Glutamatergic neuron (in vitro differentiated cells): ENCODE measurements at places on chromosomes 11 and 22.

GRCh38 chr11:59770319-59770718 lies 15.1 kb downstream of the STX3 start:
- no peaks in the 10 kb centered on the region for H3K36me3 ChIP-seq
- no peak for DNase-seq
- no peak overlapping the region for H3K4me3 ChIP-seq
- peaks cover 17% of the 10 kb centered on the region for H3K4me1 ChIP-seq
- no peak overlapping the region for H3K27ac ChIP-seq

DNA sequence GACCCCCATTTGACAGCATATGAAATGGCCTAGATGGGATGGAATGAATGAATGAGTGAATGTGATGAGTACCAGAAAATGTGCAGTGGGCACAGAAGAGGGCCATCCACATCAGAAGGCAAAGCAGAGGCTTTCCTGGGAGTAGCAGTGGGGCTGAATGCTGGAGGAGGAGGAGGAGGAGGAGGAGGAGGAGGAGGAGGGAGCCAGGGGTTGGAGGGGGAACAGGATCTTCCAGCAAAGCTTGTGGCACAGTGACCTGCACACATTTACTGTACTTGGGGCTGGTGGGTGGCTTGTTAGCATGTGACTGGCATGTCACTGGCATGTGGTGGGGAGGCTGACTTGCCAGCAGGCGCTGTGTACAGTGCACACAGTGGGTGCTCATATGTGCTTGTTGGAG lies 9.5 kb downstream of the SEPTIN3 start:
- H3K4me1 ChIP-seq, result peaks cover 14% of the 10 kb centered on the region
- no peak overlapping the region for H3K27ac ChIP-seq
- H3K36me3 ChIP-seq, result peaks cover 12% of the 10 kb centered on the region
- peak overlapping the region; percentile 89 for H3K4me3 ChIP-seq

DNA sequence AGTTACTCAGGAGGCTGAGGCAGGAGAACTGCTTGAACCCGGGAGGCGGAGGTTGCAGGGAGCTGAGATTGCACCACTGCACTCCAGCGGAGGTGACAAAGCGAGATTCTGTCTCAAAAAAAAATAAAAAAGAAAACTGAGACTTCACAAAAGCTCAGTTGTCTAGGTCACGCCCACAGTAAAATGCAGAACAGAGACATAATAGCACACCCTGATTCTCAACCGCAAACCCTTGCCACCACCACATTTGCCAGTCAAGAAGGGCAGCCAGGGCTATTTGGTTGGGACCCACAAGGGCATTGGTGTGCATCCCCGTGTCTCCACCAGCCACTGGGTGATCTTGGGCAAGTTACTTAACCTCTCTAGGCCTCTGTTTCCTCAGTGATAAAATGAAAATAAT lies 25.4 kb downstream of the CREB3L1 start:
- H3K4me3 ChIP-seq, result no peak overlapping the region
- peaks cover 2% of the 10 kb centered on the region for H3K27me3 ChIP-seq
- no peak for DNase-seq
- H3K36me3 ChIP-seq, result no peaks in the 10 kb centered on the region

GRCh38 chr11:122439866-122440810 lies 215.4 kb upstream of the UBASH3B start:
- H3K4me3 ChIP-seq, result no peak overlapping the region
- no peak for DNase-seq
- no peaks in the 10 kb centered on the region for H3K27me3 ChIP-seq

DNA sequence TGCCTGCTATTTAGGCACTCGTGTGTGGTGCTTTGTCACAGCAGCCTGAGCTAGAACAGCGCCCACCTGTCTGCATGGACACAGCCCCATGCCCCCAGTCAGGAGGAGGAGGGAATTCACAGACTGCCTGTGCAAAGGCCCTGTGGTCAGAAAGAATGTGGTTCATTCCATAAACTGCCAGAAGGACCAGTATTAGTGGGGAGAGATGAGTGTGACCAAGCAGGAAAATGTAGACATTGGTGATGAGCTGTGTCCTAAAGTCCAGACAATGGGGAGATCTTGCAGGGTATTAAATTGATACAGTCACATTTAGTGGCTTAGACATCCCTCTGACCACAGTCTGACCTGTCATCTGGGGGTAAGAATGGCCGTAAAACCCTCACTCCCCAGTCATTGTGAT lies 83.7 kb upstream of the LINC01488 start:
- no peak overlapping the region for H3K4me3 ChIP-seq
- no peaks in the 10 kb centered on the region for H3K4me1 ChIP-seq
- no peak overlapping the region for H3K27ac ChIP-seq
